ENCODE measurements at places on chromosomes 7 and 10. TPM values are rescaled to one million over a fixed set of nuclear protein-coding genes. Genes with fewer than 3 reads are reported as not detected.

DNA sequence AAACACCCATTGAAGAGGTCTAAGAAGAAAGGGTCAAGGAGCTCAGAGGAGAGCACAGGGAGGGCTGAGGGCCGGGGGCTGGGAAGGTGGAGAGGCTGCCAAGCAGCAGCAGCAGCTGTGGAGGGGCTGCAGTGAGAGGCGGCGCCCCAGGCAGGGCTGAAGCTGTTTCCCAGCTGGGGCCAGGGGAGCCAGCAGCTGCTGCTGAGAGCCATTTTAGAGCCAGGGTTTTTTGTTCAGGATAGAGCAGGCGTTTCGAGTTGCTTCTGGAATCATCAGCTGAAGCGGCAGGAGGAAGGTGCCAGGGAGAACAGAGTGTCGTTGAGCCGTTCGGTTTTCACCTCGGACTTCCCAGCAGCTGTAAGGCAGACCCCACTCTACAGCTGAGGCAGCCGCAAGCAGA is 62.7 kb downstream of the LANCL2 start:
- DNase-seq = no peak
- no peaks in the 10 kb centered on the region for H3K27me3 ChIP-seq
- H3K27ac ChIP-seq = no peak overlapping the region
- peaks cover 12% of the 10 kb centered on the region for H3K4me1 ChIP-seq
- H3K4me3 ChIP-seq = no peak overlapping the region
- no peaks in the 10 kb centered on the region for H3K36me3 ChIP-seq

GRCh38 chr7:120165227-120165626 is 107.7 kb upstream of the KCND2 start:
- no peaks in the 10 kb centered on the region for H3K4me1 ChIP-seq

- H3K4me3 ChIP-seq = no peak overlapping the region
- no peaks in the 10 kb centered on the region for H3K27me3 ChIP-seq
- H3K4me1 ChIP-seq = no peaks in the 10 kb centered on the region
- DNase-seq = no peak
- H3K36me3 ChIP-seq = peaks cover 97% of the 10 kb centered on the region
- no peak overlapping the region for H3K27ac ChIP-seq
These were observed 31.9 kb upstream of the AGBL3 start for GRCh38 chr7:134954197-134955082.

DNA sequence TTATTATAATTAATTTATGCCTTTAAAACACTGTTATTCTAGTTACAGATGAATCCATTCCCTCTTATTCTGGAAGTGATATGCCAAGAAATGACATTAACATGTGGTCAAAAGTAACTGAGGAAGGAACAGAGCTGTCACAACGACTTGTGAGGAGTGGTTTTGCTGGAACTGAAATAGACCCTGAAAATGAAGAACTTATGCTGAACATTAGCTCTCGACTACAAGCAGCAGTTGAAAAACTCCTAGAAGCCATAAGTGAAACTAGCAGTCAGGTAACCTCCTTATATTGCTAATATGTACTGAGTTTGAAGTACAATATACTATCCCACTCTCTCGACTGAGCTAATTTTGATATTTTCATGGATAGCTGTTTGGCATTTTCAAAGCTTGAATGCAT is 81.6 kb downstream of the CYP51A1 start:
- H3K27me3 ChIP-seq = no peaks in the 10 kb centered on the region
- H3K4me3 ChIP-seq = no peak overlapping the region
- no peak for DNase-seq
- peaks cover 9% of the 10 kb centered on the region for H3K36me3 ChIP-seq

HDAC9 gene
- 21.7 TPM for total RNA-seq

- no peak overlapping the region for H3K27ac ChIP-seq
- no peak for DNase-seq
- no peaks in the 10 kb centered on the region for H3K27me3 ChIP-seq
- no peaks in the 10 kb centered on the region for H3K4me1 ChIP-seq
- no peaks in the 10 kb centered on the region for H3K36me3 ChIP-seq
These were observed 19.2 kb downstream of the AKR1C8 start for GRCh38 chr10:5165738-5166137.

DNA sequence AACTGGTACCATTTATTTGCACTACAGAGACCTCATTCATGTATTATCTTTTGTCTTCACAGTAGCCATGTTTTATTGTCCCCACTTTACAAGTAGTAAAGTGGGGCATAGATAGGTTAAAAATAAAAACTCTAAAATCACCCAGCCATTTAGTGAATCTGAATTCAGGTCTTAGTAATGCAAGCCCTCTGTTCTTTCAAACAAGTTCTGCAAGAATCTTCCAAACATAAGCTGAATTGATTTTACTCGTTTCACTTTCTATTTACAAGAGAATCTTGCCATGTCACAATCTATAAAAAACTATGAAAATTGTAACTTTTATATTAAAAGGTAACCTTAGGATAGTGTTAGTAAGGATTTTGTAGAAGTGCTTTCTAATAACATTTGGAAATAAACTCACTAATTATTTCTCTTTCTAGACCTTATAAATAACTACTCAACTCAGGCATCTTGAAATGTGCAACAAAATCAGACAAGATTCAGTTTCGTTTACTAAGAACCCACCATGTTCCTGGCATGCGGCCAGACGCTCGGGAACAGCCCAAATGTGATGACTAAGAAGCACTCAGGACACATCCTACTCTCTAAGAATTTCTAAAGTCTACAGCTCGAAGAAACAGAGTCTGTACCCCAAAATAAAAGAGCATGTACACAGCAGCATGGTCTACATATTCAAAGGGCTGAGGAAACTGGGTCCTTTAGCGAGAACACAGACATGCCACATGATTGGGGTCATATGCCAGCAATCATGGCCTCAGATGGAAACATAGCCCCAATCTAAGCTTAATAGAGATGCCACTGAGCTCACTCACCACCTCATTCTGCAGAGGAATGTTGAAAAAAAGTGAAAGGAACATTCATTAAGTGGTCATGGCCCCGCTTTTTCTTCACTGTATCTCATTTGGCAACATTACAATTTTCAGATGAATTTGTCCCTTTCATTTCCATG is 167.6 kb downstream of the AMPH start:
- DNase-seq = no peak
- H3K4me1 ChIP-seq = no peaks in the 10 kb centered on the region
- H3K27me3 ChIP-seq = no peaks in the 10 kb centered on the region
- no peak overlapping the region for H3K27ac ChIP-seq

DNA sequence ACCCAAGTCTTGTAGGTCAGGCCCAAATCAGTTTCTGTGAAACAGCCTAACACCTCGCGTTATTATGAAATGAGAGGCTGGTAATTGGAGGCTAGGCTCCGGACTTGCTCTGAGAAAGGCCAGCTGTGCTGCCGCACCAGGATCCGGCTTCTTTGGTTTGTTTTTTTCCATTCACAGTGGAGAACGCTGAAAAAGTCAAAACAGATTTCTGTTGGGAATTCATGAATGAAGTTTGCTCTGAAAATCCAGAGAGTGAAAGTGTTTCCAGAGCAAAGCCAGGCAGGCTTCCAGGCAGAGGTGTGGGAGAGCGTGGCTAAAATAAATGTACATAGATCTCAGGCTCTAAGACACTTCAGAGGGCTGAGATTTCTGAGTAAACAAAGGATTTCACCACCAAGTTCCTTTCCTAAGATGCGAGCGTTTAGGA is 240.1 kb downstream of the TRIL start:
- no peak for DNase-seq
- H3K4me3 ChIP-seq = no peak overlapping the region
- no peaks in the 10 kb centered on the region for H3K27me3 ChIP-seq
- H3K27ac ChIP-seq = no peak overlapping the region
- no peaks in the 10 kb centered on the region for H3K4me1 ChIP-seq
- no peaks in the 10 kb centered on the region for H3K36me3 ChIP-seq

ADRB1 gene
- not detected for total RNA-seq

All from osteoblast (primary cell).